ENCODE measurements at places on chromosomes 5 and 9.

DNA sequence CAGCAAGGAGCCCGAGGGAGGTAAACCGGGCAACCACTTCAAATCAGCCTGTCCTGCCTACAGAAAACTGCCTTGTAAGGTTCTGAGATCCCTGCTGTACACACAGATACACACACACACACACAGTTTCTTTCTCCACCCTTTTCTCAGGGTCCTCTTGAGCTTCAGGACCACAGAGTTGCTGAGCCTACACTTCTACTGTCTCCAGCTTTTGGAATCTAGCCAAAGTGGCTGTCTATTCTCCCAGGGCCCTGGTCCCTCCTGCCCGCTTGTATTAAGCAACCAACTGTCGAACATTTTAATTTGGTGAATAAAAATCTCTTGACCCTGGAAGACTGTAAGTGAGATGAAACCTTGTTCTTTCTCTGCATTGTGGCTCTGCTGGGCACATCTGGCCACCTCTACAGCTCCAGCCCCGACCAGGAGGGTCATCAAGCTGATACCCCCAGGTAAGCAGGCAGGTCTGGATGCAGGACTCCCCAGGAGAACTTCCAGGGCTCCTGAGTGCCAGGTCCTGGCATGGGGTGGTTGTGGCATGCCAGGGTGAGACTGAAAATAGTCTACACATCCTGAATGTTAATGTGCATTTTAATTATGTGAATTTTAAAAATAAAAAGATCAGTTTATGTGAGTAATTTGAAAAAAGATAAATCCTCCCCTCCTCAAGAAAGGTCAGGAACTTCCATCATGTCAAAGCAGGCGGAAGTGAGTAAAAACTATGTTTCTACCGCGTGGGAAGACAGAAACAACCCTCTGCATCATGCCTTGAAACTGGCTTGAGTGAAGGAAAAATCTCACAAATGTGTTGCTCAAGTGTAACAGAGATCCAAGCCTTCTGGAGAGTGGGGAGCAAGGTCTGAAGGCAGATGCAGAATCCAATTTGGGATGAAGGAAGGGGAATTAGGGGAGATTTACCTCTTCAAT lies 15.0 kb upstream of the S1PR3 start:
- peaks cover 2% of the 10 kb centered on the region for H3K27me3 ChIP-seq
- H3K4me3 ChIP-seq = no peak overlapping the region
- peaks cover 3% of the 10 kb centered on the region for H3K36me3 ChIP-seq
- peak overlapping the region; percentile 17 for H3K27ac ChIP-seq
- no peak for DNase-seq
- peaks cover 24% of the 10 kb centered on the region for H3K4me1 ChIP-seq

DNA sequence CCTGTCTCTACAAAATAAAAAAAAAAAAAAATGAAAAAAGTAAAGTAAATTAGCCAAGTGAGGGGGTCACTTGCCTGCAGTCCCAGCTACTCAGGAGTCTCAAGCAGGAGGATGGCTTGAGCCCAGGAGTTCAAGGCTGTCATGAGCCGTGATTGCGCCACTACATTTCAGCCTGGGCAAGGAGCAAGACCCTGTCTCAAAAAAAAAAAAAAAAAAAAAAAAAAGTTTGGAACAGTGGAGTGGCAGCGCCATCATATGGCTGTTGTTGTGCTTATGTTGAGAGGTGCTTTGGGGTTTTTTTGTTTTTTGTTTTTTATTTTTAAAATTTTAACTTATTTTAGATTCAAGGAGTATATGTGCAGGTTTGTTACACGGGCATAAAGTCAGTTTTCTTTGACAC lies 3.6 kb downstream of the BRIX1 start:
- H3K36me3 ChIP-seq = peaks cover 40% of the 10 kb centered on the region
- no peak overlapping the region for H3K27ac ChIP-seq
- peaks cover 26% of the 10 kb centered on the region for H3K4me1 ChIP-seq
- no peak for DNase-seq
- no peaks in the 10 kb centered on the region for H3K27me3 ChIP-seq

GRCh38 chr9:78812665-78813064 lies 515.7 kb downstream of the PSAT1 start:
- no peak overlapping the region for H3K4me3 ChIP-seq
- DNase-seq = no peak
- peaks cover 40% of the 10 kb centered on the region for H3K4me1 ChIP-seq

GRCh38 chr5:57937501-57938173 lies 455.0 kb upstream of the ACTBL2 start:
- DNase-seq = no peak
- H3K4me1 ChIP-seq = no peaks in the 10 kb centered on the region
- no peaks in the 10 kb centered on the region for H3K36me3 ChIP-seq
- H3K4me3 ChIP-seq = no peak overlapping the region
- H3K27ac ChIP-seq = no peak overlapping the region

GRCh38 chr9:137446851-137447471 lies 5.8 kb upstream of the ENTPD8 start:
- peaks cover 19% of the 10 kb centered on the region for H3K4me1 ChIP-seq
- peaks cover 29% of the 10 kb centered on the region for H3K27me3 ChIP-seq
- DNase-seq = peak; percentile 2
- H3K27ac ChIP-seq = peak overlapping the region; percentile 52
- no peak overlapping the region for H3K4me3 ChIP-seq
- H3K36me3 ChIP-seq = no peaks in the 10 kb centered on the region

DNA sequence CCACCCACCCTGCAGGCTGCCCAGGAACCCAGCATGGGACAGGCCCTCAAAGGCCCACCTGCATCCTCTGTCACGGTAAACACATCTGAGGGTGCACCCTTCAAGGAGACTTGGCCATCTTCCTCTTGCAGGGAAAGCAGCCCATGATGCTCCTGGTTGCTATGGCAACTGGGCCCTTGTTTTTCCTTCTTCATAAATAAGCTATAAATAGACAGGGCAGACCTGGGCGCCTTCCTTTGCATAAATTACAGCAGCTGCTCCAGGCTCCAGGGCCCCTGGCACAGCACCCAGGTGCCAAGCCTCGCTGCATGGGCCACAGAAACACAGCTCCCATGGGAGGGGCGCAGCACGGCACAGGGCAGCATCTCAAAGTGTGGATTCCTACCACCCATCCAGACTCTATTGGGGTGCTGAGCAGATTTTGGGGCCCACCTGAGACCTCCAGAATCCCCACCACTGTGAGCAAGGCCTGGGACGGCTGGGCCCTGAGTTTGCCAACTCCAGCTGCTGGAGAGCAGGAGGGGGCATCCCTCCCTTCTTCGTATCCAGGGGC lies 5.8 kb upstream of the PSMB7 start:
- DNase-seq = no peak
- H3K4me1 ChIP-seq = peaks cover 9% of the 10 kb centered on the region
- peaks cover 20% of the 10 kb centered on the region for H3K27me3 ChIP-seq
- no peak overlapping the region for H3K27ac ChIP-seq

DNA sequence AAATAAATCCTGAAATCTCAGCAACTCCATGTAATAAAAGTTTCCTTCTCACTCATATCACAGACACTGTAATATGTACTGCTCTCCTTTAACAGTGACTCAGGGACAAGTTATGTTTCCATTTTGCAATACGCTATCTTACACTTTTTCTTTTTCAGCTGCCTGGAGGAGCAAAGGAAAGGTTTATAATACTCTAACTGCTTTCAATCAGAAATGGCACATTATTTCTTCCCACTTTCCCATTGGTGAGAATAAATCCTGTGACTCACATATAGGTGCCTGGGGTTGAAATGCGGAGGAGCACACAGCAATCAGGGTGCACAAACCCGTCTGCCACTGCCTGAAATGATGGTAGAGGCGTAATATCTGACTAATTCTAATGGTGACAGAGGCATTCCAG lies 186.6 kb downstream of the HINT1 start:
- no peak for DNase-seq
- no peak overlapping the region for H3K27ac ChIP-seq
- no peaks in the 10 kb centered on the region for H3K4me1 ChIP-seq
- no peak overlapping the region for H3K4me3 ChIP-seq
- no peaks in the 10 kb centered on the region for H3K36me3 ChIP-seq

DNA sequence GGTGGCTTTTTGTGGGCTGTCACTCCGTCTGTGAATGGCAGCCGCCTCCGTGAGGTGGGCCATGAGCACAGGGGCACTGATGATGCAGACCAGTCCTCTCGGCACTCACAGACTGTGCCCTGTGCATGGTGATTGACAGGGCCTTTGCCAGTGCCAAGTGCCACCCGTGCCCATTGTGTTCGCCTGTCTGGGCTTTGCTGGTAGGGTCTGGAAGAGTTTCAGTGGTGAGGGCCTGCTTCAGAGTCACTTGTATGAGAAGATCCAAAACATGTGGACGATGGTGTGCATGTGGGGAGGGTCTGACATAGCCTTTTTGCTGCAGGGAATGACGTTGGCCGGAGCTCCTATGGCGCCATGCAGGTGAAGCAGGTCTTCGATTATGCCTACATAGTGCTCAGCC lies 34.9 kb downstream of the TENT4A start:
- peaks cover 3% of the 10 kb centered on the region for H3K4me1 ChIP-seq
- H3K27me3 ChIP-seq = peaks cover 3% of the 10 kb centered on the region
- no peak overlapping the region for H3K4me3 ChIP-seq
- DNase-seq = no peak

GRCh38 chr5:171261904-171262303 lies 47.1 kb upstream of the TLX3 start:
- no peak overlapping the region for H3K4me3 ChIP-seq
- H3K36me3 ChIP-seq = no peaks in the 10 kb centered on the region
- H3K4me1 ChIP-seq = no peaks in the 10 kb centered on the region
- no peak overlapping the region for H3K27ac ChIP-seq
- no peaks in the 10 kb centered on the region for H3K27me3 ChIP-seq

DNA sequence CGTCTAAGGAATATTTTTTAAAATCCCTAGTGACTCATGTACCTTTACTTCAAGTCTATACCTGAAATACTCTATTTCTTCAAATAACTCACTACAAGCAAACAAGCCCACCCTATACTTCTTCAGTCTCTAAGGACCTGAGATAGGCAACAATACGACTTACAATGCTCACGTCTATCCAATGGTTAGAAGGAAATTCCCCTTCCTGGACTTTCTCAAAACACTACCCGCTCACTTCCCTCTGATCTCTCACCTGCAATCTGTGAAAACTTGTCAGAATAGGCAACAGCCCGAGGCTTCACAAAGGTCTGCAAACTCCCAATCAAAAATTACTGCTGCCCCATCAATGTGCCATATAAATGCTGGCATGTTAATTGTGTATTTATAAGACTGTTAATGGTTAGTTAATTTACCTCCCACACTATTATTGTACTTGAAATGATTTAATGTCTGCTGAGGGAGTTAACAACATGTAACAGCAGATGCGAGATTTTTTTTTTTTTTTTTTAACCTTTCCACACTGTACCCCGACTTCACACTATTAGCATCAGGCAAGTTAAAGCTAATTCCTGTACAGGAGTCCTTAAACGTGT lies 27.3 kb downstream of the MAPKAP1 start:
- H3K27me3 ChIP-seq = no peaks in the 10 kb centered on the region
- peaks cover 24% of the 10 kb centered on the region for H3K4me1 ChIP-seq
- no peak overlapping the region for H3K4me3 ChIP-seq

- no peak overlapping the region for H3K4me3 ChIP-seq
- no peaks in the 10 kb centered on the region for H3K36me3 ChIP-seq
- no peak overlapping the region for H3K27ac ChIP-seq
- H3K4me1 ChIP-seq = no peaks in the 10 kb centered on the region
These were observed 366.5 kb downstream of the SLCO4C1 start for GRCh38 chr5:101929628-101930027.

DNA sequence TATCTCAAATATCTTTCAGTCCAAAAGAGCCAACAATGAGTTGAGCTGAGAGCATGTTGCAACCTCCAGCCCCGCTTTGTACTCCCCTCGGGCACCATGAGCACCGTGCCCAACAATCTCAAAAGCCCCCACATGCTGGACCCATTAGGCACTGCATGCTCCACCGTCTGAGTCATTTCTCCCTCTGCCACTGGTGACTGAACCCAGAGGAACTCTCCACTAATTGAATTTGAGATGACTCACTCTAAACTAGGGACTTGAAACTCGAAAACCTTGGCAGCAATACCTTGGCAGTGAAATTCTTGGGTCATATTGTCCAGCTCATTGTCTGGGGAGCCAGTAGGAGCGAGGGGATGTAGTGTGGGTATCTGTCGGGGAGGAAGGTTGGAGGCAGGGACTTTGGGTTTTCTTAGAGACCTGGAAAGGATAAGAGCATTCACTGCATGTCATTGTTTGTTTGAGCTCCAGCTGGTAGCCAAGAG lies 49.9 kb upstream of the SLIT3 start:
- peaks cover 10% of the 10 kb centered on the region for H3K27me3 ChIP-seq
- no peak overlapping the region for H3K27ac ChIP-seq
- no peak overlapping the region for H3K4me3 ChIP-seq

GRCh38 chr5:138784590-138784989 lies 31.4 kb downstream of the CTNNA1 start:
- H3K36me3 ChIP-seq = peaks cover 64% of the 10 kb centered on the region
- no peak overlapping the region for H3K27ac ChIP-seq
- no peak overlapping the region for H3K4me3 ChIP-seq
- H3K27me3 ChIP-seq = no peaks in the 10 kb centered on the region

DNA sequence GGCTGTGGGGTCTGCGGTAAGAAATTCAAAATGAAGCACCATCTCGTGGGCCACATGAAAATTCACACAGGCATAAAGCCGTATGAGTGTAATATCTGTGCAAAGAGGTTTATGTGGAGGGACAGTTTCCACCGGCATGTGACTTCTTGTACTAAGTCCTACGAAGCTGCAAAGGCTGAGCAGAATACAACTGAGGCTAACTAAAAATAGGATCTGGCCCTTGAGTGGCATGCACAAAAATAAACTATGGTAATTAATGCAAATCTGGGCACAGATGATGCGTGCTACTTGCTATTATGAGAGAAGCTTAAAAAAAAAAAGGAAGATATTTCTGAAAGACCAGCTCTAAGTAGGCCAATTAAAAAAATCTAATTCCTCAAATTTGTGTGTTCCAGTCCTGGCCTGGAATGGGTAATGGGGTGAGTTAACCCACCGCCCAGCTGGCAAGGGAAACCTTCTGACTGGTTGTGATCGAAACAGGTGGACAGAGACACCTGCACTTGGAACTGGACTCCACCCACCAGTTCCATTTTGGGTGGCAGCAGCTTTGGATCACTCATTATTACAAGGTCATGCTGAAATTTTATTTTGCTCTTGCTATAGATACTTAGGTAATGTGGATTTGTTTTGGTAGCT lies 26.6 kb upstream of the ZBTB34 start:
- H3K4me3 ChIP-seq = no peak overlapping the region
- DNase-seq = no peak
- peaks cover 49% of the 10 kb centered on the region for H3K36me3 ChIP-seq
- H3K27me3 ChIP-seq = no peaks in the 10 kb centered on the region
- H3K27ac ChIP-seq = no peak overlapping the region
